Mucosa of gallbladder (tissue), 1 donor: ENCODE measurements at places on chromosomes 7 and 10. TPM values are rescaled to one million over a fixed set of nuclear protein-coding genes. Genes with fewer than 3 reads are reported as not detected.

GRCh38 chr7:16960337-16960965, 78.7 kb upstream of the AGR3 start:
- no peak for DNase-seq

DNA sequence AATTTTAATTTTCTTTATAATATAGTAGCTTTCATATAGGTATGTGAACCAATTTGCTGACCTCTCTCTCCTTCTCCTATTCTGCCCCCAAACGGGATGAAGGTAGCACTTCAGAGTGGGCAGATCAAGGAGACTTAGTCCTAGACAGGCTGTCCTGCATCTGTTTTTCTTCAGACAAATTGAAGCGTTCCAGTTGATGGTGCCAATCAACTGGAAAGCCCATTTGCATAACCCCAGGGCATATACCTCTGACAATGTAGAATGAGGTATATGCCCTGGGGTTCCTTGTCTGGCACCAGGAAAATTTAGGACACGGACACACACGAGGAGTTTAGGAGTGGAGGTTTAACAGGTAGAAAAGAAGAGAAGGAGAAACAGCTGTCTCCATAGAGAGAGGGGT, 502.9 kb downstream of the HTR7 start:
- DNase-seq = no peak

DNA sequence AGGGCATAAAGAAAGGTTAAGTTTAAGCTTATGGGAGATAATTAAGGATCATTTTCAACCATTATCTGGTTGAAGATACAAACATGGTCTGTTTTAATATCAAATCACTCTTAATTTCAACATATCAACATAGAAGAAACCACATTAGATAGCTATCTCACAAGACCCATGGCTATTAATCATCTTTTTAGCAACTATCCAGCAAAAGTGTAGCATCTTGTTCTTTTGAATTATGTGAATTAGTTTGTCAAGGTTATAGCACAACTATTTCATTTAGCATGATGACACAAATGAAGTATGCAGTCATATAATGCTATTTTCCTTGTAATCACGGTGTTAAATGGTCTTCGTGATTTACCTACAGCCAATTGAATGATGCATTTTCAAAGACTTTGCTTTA, 58.9 kb upstream of the PPP1R9A start:
- DNase-seq = no peak

- no peak for DNase-seq
These were observed 545.1 kb upstream of the GALNT17 start for GRCh38 chr7:70586822-70587221.

GRCh38 chr7:52271703-52272102, 763.7 kb upstream of the POM121L12 start:
- DNase-seq = no peak

The EBLN1 gene
- not detected for total RNA-seq

DNA sequence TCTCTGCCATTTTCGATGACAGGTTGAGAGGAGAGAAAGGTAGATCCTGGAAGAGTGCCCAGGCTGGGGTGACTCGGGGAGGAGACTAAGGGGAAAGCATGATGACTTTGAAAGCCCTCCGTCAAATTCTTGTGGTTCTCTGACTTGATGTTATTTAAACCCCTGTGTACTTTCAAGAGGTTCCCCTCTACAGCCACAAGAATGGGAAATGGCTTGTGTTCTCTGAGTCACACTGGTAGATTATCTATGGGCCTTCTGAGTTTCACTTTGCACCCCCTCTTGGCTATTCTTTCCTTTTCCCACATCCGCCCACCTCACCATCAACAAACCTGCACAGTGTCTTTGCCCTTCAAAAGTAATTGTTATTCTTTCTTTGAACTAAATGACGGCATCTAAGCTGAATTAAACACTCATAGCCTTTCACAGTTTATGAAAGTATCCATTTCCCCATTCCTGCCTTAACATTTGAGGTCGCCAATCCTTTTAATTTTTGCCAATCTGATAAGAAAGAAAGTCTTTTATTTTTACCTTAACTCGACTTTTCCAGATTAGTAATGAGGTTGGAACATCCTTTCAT, 24.1 kb downstream of the PRF1 start:
- DNase-seq = no peak

DNA sequence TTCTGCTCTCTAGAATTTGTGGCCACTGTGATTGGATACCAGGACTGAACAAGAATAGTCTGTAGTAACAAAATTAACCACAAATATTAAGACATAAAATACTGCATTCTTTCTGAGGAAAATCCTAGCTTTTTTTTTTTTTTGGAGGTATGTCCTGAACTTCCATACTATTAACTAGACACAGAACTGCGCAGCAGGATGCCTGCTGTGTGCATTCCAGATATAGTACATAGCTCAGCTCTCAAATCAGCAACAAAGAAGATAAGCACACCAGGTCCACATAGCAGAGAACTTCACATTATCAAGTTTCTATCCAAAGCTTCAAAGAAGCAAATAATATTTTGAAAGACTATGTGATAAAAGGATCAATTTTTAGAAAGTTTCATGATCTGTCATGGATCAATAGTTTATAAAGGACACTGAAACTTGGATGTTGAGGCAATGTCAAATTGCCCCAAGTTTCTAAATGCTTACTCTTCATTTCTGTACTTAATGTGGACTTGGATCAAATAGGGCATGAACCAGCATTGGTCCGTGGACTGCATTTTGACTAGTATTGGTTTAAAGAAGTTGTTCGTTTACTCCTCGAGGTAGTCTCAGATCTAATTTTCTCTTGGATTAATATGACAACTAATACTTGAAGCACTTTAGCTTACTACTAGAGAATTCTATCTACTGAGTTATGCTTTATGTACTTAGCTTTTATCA, 15.4 kb downstream of the NAMPT start:
- no peak for DNase-seq

The TMEM26 gene
- total RNA-seq = 0.55 TPM

- no peak for DNase-seq
These were observed 333.3 kb upstream of the TMEM229A start for GRCh38 chr7:124366118-124366517.

- no peak for DNase-seq
These were observed 145.6 kb upstream of the NPY start for GRCh38 chr7:24138343-24138742.

The PPP1R17 gene
- total RNA-seq = not detected

GRCh38 chr7:157139810-157140510, 1.2 kb downstream of the UBE3C start:
- DNase-seq = no peak

The ZNF239 gene
- total RNA-seq = 3.3 TPM
